ENCODE measurements at places on chromosomes 11 and 22.

DNA sequence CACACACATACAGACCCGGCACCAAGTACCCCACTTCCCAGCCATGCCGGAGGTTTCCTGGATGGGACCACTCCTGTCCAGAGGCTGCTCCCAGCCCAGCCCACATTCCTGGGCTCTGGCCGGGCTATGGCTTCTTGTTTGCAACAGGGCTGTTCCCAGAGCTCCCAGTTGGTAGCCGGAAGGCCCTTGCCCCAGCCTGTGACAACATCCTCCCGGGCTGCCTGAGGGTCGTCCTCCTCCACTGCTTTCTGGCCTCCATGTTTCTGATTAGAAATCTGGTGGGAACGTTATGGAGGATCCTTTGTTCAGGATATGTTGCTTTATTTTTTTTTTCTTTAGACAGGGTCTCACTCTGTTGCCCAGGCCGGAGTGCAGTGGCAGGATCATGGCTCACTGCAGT lies 952 bp upstream of the CYP2D6 start:
- no peak for DNase-seq

DNA sequence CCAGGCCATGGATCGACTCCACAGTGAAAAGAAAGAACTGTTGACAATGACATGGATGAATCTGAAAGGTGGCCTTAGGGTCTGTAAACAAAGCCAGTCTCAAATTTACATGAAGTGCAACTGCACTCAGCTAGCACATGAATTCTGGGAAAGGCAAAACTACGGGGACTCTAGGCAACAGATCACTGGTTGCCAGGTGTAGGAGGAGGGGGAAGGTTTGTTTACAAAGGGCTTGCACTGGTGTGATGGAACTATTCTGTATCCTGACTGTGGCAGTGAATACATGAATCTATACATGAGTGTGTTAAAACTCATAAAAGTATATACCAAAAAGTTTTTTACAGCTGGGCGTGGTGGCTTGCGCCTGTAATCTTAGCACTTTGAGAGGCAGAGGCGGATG lies 27.3 kb downstream of the ALX4 start:
- no peak for DNase-seq

- no peak for DNase-seq
Observed at GRCh38 chr22:30747493-30747892, 52.8 kb downstream of the OSBP2 start.

DNA sequence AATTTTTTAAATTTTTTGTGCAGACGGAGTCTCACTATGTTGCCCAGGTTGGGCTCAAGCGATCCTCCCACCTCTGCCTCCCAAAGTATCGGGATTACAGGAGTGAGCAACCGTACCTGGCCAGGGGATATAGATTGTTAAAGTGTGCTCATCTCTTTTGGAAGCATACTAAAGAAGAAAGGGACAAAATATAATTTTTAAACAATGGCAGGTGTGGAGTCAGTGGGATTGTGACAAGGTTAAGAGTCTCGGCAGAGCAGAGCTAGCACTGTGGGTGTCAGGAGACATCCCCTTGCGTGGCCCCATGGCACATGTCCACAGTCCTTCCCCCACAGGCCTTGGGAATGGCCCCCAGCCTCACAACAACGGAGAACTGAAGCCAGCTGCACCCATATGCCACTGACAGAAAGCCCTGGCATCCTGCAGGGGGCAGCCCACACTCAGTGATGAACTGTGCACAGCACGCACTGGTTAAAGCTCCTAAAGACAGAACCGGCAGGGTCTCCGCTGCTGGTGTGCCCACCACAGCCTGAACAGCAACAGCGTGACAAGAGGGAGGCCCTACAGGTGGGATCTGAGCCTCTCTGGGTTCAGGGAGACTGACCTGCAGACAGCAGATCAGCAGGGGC lies 29.9 kb downstream of the SERPIND1 start:
- peak; percentile 44 for DNase-seq

DNA sequence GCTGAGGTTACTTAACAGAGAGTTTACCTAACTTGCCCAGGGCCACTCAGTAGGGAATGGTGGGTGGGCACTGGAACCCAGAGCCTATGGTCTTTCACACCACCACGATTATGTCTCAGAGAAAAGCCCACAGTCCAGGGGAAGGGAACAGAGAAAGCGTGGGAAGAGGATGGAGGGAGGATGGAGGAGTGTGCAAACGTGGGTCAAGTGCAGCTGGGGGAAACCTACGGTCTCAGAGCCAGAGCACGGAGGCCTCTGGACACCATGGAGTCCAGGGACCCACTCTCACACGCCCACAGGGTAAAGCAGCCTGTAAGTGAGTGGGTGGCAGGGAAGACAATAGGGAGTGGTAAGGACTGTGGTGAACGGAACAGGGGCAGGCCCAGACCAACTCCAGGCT lies 47.3 kb upstream of the SLC35C1 start:
- no peak for DNase-seq

- DNase-seq, result no peak
Observed at GRCh38 chr11:115627666-115628460, 123.6 kb upstream of the CADM1 start.
